ENCODE measurements at places on chromosomes 3 and 15. TPM values are rescaled to one million over a fixed set of nuclear protein-coding genes. Genes with fewer than 3 reads are reported as not detected.

GRCh38 chr15:57091636-57092035 is 173.2 kb downstream of the TCF12 start:
- DNase-seq: no peak

Gene KIF7
- 1.8 TPM for polyA plus RNA-seq

- peak; percentile 90 for DNase-seq
Observed at GRCh38 chr15:38252481-38253350, at the start of gene SPRED1. Gene SPRED1 (plus strand): TSS chr15:38252836. CDS start chr15:38253186, 350 bp downstream.

DNA sequence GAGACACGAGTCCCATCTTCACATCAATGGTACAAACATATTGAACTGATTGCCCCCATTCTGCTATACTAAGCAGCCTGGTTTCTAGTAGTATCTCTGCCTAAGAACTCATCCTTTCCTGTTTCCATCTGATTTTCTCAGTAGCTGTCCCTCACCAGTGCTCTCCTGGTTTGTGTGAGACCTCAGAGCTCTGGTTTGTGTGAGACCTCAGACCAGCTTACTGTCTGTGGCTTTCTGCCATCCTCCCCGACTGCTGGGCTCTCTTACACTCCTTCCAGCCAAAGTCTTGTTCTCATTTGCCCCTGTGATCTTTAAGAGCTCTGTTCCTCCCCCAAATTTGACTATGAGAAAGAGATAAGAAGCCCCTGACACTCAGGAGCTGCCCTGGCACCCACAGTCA is 41.1 kb upstream of the NEDD4 start:
- no peak for DNase-seq

Gene GMPS
- 10.8 TPM for polyA plus RNA-seq

DNA sequence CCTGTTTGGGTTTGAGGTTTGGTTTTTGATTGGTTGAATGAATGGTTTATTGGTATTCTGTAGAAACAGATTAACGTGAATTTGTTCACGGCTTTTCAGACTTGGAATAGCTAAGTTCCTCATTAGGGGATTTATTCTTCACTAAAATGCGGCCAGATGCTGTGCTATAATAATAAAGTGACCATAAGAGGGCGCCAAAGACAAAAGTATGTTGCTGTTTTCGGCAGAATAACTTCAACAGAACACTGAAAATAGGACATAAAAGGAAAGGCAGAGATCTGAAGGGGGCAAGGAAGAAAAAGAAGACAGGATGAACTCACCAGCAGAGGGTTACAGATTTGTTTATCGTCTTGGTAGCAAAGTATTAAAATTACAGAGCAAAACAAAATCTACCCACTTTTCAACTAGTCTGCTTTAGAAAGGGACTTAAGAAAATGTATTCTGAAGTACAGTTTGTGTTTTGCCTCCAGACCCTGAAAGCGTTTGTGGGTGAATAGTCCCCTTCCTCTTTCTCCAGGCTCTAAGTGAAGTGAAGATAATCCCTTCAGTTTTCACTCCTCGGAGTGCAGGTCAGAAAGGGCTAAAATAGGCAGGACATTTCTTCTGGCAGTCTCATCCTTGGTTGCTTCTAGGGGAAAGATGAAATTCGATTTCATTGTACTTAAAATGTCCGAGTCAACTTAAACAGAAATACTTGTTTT is 147.6 kb downstream of the IL20RB start:
- no peak for DNase-seq

DNA sequence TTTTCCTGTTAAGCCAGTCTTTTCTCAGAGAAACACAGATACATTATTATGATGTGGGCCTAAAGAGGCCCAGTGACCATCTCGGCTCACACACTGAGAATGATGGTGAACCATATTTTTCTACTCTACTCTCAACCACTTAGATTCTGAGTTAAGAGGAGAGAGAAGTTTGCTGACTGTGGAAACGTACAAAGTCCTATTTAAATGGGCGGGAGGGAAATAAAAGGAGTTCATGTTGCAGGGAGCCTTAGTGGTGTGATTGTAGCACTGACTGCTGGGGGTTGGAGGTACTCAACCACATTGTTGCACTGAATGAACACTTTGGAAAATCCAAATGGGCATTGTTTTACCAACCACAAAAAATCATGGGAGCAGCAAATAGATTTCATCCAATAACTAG is 51.0 kb downstream of the ATP8B4 start:
- no peak for DNase-seq

Gene NMNAT3
- 3.0 TPM for polyA plus RNA-seq

DNA sequence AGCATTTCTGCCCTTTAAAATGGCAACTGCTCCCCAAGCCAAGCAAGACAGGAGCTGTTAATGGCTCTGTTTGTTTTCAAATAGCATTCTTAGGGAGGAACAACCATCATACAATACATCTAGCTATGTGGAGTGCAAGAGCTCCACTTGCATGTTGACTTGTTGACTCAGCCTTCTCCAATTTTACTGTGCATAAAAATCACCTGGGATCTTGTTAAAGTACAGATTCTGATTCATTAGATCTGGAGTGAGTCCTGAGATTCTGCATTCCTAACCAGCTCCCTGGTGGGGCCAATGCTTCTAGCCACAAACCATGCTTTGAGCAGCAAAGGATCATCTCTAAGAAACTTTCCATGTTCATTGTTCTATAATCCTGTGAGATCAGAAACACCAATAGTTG is 171.4 kb downstream of the THRB start:
- DNase-seq: no peak

Gene GOLGA8K
- polyA plus RNA-seq: 0.07 TPM

DNA sequence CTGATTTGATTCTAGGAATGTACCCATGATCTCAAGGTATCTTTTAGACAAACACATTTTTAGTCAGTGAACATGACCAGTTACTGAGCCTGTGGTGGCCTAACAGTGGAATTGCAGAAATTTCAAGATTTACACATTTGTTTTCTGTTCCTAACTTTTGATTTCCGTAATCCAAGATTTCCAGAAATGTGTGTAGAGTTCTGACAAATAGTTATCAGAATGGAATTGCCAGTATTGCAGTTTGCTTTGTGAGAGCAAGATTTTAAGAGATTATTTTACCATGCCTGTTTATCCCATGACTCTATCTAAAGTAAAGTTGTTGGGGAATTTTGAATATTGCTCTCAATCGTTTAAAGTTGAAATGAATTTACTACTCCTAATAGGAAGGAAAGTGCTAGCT is 11.7 kb upstream of the UTS2B start:
- no peak for DNase-seq

DNA sequence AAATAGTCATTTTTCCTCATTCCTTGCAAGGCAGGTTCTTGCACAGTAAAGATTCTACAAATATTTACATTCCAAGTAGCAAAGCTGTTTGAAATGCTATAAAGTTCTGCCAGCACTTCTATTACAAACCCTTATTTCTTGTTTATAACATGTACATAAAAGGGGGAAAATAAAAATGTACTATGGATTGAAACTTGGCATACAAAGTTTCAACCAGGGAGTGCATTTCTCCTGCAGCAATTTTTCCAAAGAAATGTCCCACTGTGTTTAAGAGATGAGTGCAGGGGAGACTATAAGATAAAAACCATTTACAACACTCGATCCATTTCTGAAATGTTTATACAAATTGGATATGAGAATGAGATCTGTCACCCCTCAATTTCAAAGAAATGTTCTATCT is 3.3 kb downstream of the CNTN3 start:
- DNase-seq: no peak

GRCh38 chr3:175310046-175310445 is 450.9 kb downstream of the NAALADL2 start:
- DNase-seq: no peak
